Hematopoietic multipotent progenitor cell treated with erythropoietin and hydrocortisone succinate and interleukin-3 and kit ligand, for 15 days (in vitro differentiated cells): ENCODE measurements at places on chromosomes 12 and 14.

- DNase-seq = no peak
Measured at GRCh38 chr14:44370727-44371126, 136.4 kb downstream of the FSCB start.

DNA sequence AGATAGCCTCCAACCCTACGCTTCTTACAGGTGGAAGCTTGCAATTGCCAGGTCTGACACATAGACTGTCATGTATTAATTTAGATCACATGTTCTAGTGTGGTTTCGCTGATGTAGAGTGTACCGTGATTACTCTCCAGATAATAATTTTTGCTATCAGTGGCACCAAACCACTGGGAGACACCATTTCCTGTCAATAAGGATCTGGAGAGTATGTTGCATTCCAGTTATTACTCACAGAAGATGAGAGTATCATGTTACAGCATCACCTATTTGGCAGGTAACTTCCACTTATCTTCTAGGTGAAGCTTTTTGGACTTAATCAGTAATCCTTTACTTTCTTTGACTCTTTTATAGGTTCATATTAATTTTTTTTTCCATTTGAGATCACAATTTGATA lies 147.2 kb downstream of the HELB start:
- DNase-seq = no peak

DNA sequence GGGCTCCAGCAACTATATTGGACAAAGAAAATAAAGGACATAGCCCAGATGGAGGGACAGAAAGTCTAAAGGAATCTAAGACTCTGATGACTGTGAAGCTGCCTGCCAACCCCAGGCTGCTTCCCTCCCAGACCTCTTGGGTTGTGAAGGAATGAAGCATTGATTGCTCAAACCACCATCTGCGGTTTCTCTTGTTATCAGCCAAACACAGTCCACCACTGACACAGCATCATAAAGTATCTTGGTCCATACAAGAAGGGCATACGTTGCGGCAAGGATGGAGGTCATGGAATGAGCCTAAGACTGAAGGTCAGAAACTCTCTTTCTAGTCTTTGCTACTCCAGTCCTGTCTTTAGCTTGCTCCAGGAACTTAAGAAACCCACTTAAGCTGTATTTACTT lies 58.5 kb upstream of the PLXNC1 start:
- DNase-seq = no peak

DNA sequence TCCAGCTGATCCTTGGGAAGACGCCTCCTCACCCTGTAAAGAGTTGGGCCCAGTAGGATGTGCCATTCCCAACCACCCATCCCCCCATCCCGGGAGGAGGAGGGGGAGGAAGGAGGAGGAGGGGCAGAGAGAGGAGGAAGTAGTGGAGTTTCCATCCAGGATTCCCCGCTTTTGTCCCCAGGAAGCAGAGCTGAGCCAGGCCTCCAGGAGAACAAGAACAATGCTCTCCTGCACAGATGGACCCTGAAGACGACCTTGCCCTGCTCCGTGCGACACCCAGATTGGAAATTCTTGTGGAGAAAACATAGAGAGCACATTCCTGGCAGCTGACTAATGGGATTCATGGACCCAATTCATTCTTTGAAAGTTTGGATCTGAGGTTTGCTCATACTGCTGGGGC lies 132.3 kb upstream of the CRY1 start:
- no peak for DNase-seq

- DNase-seq = peak; percentile 46
Measured at GRCh38 chr14:58280954-58281787, 17.2 kb upstream of the ARID4A start.

- DNase-seq = peak; percentile 40
Measured at GRCh38 chr12:111673503-111673902, 12.3 kb downstream of the BRAP start.

GRCh38 chr14:96285667-96286066 lies 29.7 kb downstream of the BDKRB1 start:
- no peak for DNase-seq

GRCh38 chr12:88142610-88142991 lies 494 bp downstream of the TMTC3 start:
- no peak for DNase-seq
